Activated T-helper 17 cell treated with anti-CD3 and anti-CD28 coated beads, Interleukin-2, amount 50 U/mL, for 72 hours (primary cell): ENCODE measurements at places on chromosomes 12 and 14. TPM values are rescaled to one million over a fixed set of nuclear protein-coding genes. Genes with fewer than 3 reads are reported as not detected.

DNA sequence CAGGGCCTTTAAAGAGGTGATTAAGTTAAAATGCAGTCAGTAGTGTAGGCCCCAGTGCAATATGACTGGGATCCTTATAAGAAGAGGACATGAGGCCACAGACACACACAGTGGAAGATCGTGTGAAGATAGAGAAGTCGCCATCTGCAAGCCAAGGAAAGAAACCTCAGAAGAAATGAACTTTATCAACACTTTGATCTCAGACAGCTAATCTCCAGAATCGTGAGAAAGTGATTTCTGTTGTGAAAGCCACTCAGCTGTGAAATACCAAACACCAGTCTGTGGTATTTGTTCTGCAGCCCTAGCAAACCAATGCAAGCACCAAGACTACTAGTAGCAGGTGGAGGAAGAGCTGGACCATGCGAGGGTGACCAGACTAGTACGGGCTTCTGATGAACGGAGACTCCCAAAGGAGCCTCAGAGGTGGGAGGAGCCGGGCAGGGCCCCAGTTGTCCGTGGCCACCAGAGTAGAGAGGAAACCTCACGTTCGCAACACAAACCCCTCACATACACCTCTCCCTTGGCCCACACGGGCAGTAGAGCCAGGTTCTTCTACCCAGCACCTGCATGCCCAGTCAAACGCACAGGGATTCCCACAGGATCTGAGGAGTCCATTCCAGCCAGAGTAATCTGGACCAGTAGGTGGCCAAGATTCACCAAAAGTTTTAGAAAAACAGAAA is 243.0 kb downstream of the TTC8 start:
- ATAC-seq, result peak; percentile 94

DNA sequence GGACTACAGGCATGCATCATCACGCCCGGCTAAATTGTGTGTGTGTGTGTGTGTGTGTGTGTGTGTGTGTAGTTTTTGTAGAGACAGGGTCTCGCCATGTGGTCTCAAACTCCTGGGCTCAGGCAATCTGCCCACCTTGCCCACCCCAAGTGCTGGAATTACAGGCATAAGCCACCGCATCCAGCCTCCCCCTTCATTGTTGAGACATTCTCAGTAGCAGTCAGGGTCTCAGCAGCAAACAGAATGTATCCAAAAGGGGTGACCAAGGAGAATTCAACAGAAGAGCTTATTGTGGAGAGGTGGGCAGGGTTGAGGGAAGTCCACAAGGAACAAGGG is 37.3 kb upstream of the PLEKHG6 start:
- ATAC-seq, result no peak

DNA sequence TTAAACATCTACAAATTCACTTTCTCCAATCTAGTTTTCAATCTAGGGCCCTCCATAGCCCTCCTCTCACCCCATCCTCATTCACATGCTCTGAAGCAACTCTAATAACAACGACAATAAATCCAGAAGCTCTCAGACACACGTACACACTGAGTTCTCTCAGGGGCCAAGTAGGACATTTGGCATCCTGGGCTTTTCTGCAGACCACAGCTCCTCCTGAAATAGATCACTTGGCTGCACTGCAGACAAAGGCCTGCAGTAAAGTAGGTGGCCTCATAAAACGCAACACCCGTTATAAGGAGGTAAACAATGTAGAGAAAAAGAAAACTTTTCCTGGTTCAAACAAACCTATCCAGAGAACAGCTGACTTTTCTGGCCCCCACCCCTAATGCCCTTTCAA is 111.2 kb downstream of the TMTC1 start:
- ATAC-seq, result no peak

NKX2-1 gene
- not detected for total RNA-seq

GRCh38 chr12:66189486-66189843 is 451 bp downstream of the IRAK3 start:
- no peak for ATAC-seq

MVK gene
- total RNA-seq, result 10.7 TPM

B4GALNT3 gene
- 4.7 TPM for total RNA-seq

SERPINA1 gene
- 160 TPM for total RNA-seq

GRCh38 chr12:50508414-50508813 is 3.6 kb downstream of the DIP2B start:
- no peak for ATAC-seq

DNA sequence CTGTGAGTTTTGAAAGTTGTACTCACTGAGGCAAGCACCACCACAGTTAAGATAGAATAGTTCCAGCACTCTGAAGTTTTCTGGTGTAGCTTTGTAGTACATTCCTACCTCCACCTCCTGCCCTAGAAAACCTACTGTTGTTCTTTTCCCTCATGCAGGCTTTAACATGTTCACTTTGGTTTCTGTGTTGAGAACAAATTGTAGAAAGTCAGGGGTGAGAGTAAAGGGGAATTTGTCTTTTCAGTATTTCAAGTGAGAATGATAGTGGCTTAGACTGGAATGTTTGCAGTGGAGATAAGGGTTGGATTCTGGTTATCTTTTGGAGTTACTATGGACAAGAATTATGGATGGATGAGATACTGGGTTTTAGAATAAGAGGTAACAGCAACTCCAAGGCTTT is 67.2 kb downstream of the AEBP2 start:
- no peak for ATAC-seq

MUCL1 gene
- not detected for total RNA-seq

GRCh38 chr12:27974735-27975221 is 2.2 kb upstream of the PTHLH start:
- peak; percentile 3 for ATAC-seq
